Stimulated activated naive CD4-positive, alpha-beta T cell (primary cell): ENCODE measurements at places on chromosomes 6 and 20.

GRCh38 chr20:50043573-50044352 lies 61.0 kb downstream of the SNAI1 start:
- DNase-seq = no peak

DNA sequence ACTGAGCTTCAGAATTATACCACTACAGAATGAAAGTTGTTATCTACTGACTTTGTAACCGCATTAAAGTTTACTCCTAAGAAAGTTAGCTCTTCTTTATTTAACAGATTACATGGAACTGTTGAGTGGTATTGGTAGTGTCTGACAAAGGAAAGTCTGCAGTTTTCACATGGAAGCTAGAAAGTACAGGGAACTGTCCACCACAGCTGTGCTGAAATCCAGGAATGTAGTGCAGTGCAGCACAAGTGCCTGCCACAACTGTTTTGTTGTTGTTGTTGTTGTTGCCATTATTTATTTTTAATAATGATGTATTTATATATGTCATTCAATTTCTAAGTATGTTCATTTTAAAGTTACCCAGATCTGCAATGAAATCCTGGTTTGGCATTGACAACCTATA lies 464.9 kb downstream of the TBC1D32 start:
- no peak for DNase-seq

GRCh38 chr6:138264372-138264880 lies 46.1 kb upstream of the PBOV1 start:
- DNase-seq = no peak

DNA sequence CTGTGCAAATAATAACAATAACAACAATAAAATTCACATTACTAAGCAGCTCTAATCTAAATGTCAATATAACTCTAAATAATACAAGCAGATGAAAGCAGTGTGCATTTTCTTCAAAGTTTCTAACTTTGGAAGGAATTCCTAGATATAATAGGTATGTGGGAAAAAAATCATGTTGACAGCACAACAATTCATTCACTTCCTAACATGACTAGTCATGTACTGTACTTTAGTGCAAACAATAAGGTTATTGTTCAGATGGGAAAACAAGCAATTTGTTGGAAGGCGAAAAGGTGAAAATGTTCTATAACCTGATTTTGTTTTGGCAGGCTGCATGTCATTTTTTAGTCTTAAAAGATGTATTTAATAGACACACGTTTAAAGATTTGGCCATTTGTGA lies 484.3 kb upstream of the JAG1 start:
- DNase-seq = no peak

GRCh38 chr6:21134356-21134755 lies 459.2 kb upstream of the SOX4 start:
- DNase-seq = no peak

- no peak for DNase-seq
Observed at GRCh38 chr20:45672765-45673164, 2.7 kb upstream of the WFDC11 start.

DNA sequence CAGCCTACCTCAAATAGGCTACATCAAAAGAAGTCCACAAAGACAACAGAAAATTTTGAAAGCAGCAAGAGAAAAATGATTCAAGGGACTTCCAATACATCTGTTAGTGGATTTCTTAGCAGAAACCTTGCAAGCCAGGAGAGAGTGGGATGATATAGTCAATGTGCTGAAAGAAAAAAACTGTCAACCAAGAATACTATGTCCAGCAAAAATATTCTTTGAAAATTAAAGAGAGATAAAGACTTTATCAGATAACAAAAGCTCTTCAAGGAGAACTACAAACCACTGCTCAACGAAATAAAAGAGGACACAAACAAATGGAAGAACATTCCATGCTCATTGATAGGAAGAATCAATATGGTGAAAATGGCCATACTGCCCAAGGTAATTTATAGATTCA lies 34.0 kb downstream of the MCHR2 start:
- no peak for DNase-seq

- DNase-seq = no peak
Observed at GRCh38 chr6:84836366-84836765, 72.0 kb upstream of the TBX18 start.

GRCh38 chr6:129901910-129902309 lies 40.8 kb upstream of the TMEM244 start:
- DNase-seq = no peak

GRCh38 chr20:46376196-46376785 lies 30.1 kb downstream of the ELMO2 start:
- DNase-seq = no peak

- DNase-seq = no peak
Observed at GRCh38 chr6:74289884-74290283, 593.9 kb downstream of the CD109 start.
